ENCODE measurements at places on chromosomes 3 and 15.

DNA sequence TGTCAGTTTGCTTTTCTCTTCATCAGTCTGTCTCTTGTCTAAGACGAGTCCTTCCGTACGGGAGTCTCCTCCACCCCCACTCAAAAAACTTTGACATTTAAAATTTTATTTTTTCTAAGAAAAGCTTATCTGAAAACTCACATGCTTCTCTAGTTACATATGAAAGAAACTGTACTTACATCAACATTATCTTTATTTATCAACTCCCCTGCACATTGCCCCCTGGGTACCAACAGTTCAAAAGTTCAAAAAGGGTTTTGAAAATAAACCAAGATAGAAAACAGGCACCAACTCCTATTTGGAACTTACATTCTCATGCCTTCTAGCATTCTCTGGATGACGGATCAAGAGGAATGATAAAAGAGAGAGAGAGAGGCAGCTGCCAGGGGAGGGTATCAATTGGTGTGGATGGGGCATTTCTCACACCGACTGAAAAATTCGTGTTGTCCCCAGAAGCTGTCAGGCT, 182.5 kb downstream of the FOXP1 start:
- ATAC-seq = no peak

GRCh38 chr3:57727106-57727505, 29.0 kb upstream of the SLMAP start:
- ATAC-seq = peak; percentile 63

DNA sequence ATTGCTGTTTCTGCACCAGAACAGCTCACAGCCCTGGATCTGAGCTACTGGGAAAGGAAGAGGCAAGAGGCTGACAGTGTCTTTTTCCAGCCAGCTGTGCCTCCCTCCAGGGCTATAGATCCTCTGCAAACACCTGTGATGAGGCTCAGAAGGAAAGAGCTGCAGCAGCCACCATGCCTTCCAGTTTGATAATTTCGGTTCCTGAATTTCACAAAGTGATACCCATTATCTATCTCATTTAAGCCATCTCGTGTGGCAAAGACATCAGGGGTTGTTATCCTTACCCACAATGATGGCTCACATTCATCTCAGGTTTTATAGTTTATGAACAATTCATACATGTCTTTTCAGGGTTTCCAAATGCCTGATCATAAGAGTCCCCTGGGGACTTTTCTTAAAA, 1.8 kb upstream of the LARP6 start:
- ATAC-seq = no peak

GRCh38 chr3:86420990-86421739, 569.8 kb downstream of the VGLL3 start:
- ATAC-seq = no peak

- ATAC-seq = no peak
These were observed 7.7 kb upstream of the MAP1A start for GRCh38 chr15:43509660-43510199.

DNA sequence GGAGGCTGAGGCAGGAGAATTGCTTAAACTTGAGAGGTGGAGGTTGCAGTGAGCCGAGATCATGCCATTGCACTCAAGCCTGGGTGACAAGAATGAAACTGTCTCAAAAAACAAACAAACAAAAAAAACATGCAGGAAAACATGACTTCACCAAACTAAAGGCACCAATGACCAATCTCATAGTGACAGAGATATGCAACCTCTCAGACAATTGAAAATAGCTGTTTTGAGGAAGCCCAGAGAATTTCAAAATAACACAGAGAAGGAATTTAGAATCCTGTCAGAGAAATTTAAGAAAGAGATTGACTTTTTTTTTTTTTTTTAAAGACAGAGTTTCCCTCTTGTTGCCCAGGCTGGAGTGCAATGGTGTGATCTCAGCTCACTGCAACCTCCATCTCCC, 26.1 kb downstream of the NCBP2 start:
- ATAC-seq = no peak

- no peak for ATAC-seq
These were observed 70.7 kb downstream of the CACNA2D3 start for GRCh38 chr3:54193093-54193492.

DNA sequence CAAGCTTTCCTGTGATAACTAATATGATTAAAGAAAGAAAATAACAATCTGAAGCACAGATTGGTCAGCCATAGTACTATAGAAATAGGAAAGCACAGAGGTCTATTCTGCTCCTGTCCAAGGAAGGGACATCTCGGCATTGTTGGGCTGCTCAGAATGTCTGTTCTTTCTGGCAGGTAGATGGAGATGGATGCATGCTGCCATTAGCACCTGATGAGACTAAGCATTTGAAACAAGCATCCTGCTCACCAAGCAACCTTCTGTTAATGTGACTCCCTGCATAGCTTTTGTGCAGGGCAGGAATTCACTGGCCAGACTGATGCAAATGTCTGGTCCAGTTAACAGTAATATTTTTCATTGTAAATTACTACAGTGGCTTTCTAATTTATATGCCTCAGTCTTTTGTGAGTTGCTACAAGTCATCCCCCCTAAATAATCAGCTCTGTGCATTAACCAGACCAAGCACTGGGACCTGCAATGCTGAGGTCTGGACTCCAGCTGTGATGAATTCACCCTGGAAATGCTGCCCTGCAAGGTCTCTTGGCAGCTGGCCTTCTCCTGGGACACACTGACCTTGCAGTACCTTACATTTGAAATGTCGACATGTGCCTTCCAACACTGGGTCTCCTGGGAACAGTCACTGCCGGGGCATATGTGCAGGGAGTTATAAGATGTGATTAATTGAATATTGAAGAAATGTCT, 1123.7 kb downstream of the IGSF11 start:
- no peak for ATAC-seq

DNA sequence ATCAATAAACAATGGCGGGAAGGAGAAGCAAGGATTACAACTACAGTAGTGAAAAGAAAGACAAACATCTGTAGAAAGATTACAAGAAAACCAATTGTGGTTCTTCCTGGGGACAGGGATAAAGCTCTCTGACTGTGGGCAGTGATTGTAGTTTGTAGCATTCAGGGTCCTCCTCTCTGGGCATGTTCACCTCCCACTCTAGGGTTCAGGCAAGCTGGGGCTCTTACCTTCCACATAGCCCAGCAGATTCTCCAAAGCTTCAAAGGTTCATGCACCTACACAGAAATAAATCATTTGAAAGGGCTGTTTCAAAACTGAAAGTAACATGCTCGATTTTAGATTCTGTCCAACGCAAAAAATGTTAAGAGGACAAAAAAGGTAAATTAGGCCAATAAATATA, 17.4 kb upstream of the UBE3A start:
- no peak for ATAC-seq

DNA sequence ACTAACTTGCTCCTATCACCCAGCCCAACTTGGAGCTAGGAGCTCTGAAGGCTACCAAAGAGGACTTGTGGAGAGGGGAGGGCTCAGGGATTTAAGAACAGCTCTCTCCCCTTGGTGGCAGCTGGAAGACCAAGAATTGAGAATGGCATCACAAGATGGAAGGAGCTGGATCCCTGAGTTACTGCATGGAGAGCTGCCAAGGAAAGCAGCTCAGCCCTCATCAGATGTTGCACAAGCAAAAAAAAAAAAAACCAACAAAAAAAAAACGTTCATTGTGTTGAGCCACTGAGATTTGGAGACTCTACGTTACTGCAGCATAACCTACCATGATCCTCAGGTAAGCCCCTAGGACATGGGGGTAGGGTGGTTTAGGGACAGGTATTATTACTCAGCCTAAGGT, 41.0 kb downstream of the ITGB5 start:
- ATAC-seq = peak; percentile 23

DNA sequence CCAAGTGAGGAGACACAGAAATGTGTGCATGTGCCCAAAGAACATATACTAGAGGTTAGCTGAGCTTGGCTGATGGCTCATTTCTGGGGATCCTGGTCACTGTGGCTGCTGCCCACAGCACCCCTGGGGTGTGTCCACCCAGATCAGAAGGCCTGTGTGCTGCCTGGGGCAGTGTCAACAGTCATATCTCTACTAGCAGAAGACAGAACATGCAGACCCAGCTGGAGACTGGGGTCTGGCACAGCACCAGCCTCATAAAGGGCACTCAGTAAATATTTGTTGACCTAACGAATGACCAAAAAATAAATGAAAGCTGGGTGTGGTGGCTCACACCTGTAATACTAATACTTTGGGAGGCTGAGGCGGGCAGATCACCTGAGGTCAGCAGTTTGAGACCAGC, 16.4 kb downstream of the CHRNA3 start:
- ATAC-seq = no peak

DNA sequence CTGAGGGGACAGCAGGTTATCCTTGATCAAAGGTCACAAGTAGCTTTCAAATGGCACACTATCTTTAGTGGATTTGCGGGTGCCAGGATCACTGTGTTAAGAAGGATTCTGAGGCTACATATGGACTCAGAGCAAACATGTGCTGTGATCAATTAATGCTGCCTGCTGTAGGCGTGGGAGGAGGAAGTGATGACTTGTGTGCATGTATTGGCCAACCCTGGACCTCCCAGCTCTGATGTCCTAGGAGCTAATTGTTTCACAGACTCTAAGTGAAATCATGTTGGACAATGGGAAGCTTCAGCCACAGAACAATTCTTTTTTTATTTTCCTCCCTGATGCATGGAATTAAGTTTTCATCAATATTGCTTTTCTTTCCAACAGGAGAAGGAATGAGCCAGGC, 24.4 kb downstream of the FAH start:
- no peak for ATAC-seq

DNA sequence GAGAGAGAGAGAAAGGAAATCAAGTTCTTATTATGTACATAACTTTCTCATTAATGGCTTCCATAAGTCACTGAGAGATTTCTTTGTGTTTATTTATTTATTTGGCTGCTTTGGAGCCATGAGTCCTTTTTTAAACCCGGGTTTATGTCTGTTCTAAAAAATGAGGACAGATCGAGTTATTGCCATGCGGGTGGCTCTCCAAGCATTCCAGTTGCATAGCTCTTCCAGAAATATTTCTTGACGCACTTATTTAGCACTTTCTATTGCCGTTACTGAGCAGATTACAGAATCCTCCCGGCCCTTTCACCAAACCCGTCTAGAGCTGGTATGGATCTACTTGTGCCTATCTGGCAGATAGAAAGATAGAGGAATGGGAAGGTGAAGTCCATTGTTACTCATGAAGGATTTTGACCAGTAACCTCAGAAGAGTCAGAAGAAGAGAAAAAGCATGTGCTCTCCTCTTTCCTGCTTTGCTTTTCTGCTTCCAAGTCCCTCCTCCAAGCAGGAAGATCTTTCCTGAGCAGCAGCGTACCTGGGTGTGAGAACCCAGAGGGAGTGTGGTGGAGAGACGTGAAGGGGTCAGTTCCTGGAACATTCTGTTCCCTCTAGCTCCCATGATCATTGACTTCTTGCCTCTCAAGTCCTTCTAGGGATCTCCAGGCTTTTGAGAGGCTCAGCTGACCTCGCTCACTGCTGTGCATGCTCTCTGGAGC, 112.8 kb downstream of the LPP start:
- ATAC-seq = no peak

DNA sequence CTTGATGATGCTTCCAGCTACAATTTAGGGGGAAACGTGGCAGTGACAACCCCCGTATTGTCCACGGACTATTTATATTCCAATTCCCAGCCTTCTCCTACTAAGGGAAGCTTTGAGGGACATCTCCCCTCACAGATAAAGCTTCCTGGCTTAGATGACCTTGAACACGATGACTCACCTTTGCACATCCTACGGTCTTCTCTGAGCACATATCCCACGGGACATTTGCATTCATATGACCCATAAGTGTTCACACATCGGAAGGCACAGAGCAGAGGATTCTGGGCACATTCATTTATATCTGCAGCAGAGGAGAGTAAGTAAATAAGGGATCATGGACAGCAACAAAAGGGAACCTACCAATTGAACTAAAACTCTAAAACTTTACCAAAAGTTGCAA, 101.5 kb downstream of the DUT start:
- ATAC-seq = no peak

GRCh38 chr15:51830276-51830806, 888 bp downstream of the TMOD3 start:
- ATAC-seq = no peak

- ATAC-seq = no peak
These were observed 66.2 kb downstream of the HES1 start for GRCh38 chr3:194201953-194202666.
